ENCODE measurements at places on chromosomes 1 and 21.

GRCh38 chr1:59223989-59224634 is 72.8 kb upstream of the FGGY start:
- no peak for DNase-seq

GRCh38 chr1:228000836-228001563 is 5.8 kb upstream of the WNT3A start:
- DNase-seq, result no peak

DNA sequence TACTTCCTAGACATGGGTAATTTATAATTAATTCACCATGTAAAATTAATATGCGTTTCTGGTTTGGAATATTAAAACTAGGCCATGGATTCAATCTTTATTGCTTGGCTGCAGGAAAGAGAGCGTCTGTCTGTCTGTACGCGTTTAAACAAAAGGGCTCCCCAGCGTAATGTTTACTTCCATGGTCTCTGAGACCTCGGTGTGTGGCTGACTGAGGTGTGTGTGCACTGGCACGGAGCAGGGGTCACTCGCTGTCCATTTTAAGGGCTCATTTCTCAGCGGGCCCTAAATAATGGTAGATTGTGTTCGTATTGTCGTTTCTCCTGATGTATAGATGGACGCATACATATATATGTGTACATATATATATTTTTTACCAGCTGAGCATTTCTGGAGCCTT is 119.6 kb downstream of the ATG4C start:
- no peak for DNase-seq

DNA sequence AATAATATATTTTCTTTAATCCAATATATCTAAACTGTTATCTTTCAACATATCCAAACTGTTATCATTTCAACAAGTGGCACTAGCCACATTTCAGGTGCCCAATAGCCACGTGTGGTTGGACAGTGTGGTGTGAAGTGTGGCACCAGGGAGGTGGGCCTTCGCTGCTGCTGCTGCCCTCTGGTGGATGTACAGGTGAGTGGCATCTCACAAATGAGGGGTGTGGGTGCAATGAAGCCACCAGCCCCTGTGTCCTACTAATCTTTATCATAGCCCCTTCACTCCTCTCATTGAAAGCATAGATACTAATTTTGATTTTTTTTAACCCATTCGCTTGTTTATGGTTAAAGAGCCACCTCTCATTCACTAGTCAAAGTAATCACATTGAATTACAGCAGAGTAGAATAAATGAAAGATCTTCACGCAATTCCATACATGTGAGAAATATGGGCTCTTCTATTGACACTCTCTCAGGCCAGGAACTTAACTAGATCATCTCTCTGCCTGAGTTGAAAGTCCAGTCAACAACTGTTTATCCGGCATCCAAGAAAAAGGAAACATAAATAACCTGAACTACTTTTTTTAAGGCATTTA is 499.2 kb downstream of the OMA1 start:
- DNase-seq, result no peak

- DNase-seq, result no peak
These were observed 31.2 kb upstream of the CFAP126 start for GRCh38 chr1:161398900-161399256.

DNA sequence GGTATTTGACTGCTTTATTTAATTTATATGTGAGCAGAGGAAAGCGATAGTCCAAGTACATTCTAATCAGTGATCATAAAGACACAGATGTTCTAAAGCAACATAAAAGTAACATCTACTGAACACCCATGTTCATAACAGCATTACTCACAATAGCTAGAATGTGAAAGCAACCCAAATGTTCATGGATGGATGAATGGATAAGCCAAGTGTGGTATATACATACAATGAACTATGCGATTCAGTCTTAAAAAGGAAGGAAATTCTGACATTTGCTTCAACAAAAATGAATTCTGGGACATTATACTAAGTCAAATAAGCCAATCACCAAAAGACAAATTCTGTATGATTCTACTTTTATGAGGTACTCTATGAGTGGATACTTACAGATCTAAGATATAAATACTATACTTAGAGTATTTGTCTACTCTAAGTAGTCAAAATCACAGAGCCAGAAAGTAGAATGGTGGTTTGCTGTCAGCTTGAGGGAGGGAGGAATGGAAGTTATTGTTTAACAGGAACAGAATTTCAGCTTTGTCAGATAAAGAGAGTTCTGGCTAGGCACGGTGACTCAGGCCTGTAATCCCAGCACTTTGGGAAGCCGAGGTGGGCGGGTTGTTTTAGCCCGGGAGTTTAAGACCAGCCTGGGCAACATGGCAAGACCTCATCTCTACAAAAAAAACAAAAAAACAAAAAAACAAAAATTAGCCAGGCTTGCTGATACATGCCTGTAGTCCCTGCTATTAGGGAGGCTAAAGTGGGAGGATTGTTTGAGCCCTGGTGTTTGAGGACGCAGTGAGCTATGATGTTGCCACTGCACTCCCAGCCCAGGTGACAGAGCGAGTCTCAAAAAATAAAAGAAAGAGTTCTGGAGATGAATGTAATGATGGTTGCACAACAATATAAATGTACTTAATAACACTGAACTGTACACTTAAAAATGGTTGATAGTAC is 79.7 kb upstream of the ARHGAP29 start:
- DNase-seq, result no peak

DNA sequence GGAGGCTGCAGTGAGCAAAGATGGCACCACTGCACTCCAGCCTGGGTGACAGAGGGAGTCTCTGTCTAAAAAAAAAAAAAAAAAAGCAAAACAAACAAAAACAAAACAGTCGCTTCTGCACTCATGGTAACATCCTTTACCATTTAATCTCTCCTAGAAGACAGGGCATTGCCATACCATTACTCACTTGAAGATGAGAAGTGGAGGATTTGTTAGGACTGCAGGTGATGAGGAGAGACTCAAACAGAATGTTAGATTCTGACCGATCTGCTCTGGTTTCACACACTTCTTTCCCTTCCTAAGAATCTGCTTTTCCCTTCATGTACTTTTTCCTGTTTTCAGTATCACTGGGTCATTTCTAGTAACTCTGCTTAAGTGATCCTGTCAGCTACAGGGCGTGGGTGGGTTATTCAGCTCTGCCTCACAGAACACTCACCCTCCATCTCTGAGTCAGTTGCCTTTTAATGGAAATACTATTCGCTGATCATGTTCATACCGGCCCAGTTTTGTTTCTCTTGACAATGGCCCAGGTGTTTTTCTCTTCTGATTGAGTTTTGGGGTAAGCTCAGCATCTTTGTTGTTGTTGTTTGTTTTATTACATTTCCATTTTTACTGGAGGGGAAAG is 148.0 kb upstream of the ERG start:
- DNase-seq, result no peak

GRCh38 chr21:39715804-39716397 is 29.1 kb upstream of the IGSF5 start:
- DNase-seq, result no peak

DNA sequence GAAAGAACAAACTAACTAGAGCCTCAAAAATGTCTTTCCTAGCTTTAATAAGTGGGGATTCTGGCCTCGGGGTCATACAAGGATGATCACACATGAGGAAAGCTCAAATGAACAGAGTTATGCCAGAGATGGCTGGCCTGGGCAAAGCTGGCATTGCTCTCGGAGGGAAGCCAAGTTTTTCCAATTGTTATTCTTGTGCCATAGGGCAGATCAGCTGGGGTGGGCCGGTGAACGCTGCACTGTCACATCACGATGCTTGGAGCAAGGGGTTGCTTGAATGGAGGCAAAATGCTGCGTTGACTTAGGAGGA is 75.9 kb upstream of the LYST start:
- DNase-seq, result no peak

DNA sequence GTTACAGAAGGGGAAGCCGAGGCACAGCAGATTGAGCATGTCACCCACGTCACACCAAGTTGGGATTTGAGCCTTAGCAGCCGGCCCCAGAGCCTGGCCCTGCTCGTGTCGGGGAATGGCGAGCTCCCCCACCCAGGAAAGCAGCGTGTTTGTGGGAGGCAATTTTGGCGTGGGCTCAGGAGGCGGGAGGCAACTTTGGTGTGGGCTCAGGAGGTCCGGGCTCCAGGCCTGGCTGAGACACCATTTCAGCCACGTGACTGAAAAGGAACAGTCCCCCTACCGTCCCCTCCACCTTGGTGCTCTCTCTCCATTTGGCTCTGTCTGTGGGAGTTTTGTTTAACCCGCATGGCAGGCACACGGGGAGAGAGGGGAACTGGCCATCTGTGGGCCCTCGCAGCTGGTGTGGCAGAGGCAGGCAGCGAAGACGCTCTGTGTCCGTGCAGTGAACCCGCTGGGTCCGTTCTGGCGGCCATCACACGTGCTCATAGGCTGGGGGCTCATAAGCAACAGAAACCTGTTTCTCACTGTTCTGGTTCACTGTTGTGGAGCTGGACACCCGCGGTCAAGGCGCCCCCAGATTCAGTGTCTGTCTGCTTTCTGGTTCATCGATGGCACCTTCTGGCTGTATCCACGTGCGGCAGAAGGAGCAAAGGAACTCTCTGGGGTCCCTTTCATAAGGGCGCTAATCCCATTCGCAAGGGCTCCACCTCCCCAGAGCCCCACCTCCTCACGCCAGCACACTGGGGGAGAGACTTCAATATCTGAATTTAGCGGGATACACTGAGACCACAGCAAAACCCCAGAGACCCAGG is 110.2 kb downstream of the CRYAA start:
- no peak for DNase-seq

GRCh38 chr1:108661030-108661609 is at the start of gene HENMT1:
TSS of gene HENMT1 (minus strand) at chr1:108661093. CDS start at chr1:108659884, 1,209 bp downstream.
- DNase-seq, result peak; percentile 48

DNA sequence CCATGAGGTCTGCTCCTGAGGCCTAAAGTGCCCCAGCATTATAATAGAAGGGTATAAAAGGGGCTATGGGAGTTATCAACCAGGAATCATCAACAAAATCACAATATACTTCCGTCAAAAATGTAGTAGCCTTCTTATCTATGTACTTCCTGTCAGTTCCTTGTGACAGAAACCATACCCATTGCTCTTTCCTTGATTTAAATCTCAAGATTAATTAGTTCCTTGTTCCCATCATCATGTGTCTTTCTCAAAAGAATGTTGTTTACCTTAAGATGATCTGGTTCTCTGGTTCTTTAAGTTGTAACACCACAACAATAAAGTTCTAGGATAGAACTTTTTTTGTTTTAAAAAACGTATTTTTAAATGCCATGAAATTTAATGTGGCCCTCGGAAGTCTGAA is 833.3 kb downstream of the LTN1 start:
- no peak for DNase-seq

DNA sequence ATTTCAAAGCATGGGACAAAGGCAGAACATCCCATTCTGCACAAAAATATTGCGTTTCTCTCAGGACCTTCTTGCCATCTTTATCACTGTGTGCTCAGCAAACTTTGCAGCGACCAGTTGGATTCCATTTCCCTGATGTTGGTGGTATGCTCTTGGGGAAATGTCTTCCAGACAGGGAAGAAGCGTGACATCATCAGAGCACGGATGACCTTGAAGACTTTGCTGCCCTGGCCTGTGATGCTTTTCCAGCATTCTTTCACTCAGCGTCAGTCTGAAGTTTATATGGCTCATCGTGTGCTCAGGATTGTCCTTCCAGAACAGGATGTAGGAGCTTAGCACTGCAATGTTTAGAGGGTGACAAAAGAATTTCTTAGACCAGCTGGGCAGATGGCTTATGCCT is 131.4 kb upstream of the F3 start:
- DNase-seq, result no peak

DNA sequence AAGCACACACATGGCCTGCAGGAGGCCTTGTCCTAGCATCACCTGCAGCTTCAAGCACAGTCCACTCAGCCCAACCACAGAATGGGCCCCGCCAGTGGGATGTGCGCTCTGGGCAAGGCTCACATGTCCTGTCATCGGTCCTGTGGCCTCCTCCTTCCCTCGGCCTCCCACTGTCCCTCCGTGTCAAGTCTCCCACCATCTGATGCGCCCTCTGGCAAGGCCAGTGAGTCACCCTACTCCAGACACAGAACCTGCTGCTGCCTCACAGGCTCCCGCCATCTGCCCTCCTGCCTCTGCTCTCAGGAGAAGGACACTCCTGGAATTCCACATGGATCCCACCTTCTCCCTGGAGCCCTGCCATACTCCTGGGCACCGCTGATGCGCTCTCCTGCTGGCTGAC is 14.2 kb downstream of the KCNAB2 start:
- no peak for DNase-seq

- DNase-seq, result no peak
These were observed 56.8 kb downstream of the MTR start for GRCh38 chr1:236851871-236852270.

DNA sequence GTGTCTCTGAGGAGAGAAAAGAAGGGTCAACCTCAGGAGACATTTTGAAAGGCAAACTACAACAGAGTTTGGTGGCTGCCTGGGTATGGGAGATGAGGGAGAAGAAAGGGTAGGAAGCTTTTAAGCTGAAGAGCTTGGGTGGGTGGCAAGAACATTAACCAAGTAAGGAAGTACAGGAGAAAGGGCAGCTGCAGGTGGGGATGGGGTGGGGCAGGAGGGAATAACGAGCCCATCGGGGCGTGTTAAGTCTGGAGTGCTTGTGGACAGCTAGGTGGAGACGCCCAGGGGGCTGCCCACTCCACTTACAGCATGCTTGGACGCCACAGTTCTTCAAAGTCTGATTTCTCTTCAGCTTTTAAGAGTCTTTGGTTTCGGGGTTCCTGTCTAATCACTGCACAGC is 42.8 kb downstream of the TTC13 start:
- DNase-seq, result no peak

DNA sequence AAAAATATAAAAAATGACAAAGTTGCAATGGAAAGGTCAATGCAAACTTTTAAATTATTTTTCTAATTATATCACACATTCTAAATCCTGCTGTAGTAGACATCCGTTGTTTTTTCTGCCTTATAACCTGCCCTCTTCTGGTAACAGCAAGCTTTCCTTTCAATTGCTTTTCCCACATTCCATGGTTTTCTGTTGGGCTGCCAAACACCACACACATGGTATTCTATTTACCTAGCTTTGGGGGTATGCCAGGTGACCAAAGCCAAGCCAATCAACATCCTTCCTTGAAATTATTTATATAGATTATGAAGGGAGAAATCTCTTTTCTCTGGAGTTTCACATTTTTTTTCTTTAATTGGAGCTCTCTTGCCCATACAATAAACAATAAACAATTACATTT is 3.4 kb upstream of the LAMC1 start:
- DNase-seq, result no peak

DNA sequence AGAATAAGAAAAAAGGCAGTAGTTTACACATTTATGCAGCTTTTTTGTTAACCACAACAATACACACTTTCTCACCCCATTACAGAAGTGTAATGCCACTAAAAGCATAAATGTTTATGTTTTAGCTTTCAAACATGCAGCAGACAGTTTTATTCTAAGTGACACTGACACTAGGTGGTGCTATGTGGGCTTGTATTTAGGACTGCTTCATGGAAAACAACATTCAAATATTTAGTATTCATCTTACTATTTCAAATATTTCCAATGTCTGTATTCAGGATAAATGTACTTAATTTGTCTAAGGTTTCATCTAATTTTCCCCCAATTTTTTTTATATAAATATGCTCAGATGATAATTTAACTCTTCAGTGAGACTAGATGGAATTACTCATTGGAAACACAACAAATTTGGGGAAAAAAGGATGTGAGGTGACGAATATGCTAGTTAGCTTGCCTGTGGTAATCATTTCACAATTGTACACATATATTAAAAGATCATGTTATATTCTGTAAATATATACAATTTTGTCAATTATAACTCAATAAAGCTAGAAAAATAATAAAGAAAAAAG is 71.4 kb downstream of the USP1 start:
- no peak for DNase-seq

All from stimulated activated CD8-positive, alpha-beta memory T cell treated with anti-CD3 and anti-CD28 coated beads, Interleukin-7, amount 100 ng/mL, for 1 hour (primary cell).